ENCODE measurements at places on chromosomes 11 and 22.

DNA sequence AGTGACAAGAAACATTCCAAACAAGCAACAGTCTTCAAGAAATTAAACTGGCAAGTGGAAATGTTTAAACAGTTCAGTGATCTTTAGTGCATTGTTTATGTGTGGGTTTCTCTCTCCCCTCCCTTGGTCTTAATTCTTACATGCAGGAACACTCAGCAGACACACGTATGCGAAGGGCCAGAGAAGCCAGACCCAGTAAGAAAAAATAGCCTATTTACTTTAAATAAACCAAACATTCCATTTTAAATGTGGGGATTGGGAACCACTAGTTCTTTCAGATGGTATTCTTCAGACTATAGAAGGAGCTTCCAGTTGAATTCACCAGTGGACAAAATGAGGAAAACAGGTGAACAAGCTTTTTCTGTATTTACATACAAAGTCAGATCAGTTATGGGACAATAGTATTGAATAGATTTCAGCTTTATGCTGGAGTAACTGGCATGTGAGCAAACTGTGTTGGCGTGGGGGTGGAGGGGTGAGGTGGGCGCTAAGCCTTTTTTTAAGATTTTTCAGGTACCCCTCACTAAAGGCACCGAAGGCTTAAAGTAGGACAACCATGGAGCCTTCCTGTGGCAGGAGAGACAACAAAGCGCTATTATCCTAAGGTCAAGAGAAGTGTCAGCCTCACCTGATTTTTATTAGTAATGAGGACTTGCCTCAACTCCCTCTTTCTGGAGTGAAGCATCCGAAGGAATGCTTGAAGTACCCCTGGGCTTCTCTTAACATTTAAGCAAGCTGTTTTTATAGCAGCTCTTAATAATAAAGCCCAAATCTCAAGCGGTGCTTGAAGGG, 6.0 kb downstream of the MALAT1 start:
- no peak for DNase-seq

- no peak for DNase-seq
These were observed 24.3 kb downstream of the ARFGAP2 start for GRCh38 chr11:47152126-47152952.

DNA sequence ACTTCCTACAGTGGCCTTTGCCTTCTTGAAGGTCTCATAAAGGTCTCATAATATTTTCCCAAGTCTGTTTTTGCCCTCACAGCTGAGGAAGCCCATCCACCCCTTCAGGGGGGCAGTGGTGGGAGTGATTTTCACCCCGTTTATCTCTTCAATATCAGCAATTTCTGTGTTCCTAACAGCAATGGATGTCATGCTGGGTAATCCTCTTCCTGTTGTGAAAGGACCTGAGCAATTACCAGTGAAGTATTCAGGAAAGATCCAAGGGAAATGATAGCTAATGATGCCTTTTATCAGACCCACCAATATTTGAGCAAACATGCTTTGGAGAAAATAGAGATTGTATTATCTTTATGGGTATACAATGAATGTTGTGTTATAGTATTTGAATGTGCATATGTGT, 226.9 kb downstream of the INSC start:
- no peak for DNase-seq

- no peak for DNase-seq
These were observed 52.8 kb upstream of the CCDC188 start for GRCh38 chr22:20203552-20204201.

- no peak for DNase-seq
These were observed 65.8 kb downstream of the MORC2 start for GRCh38 chr22:30902496-30903357.

- no peak for DNase-seq
These were observed 814.6 kb upstream of the CCDC179 start for GRCh38 chr11:23674866-23675265.
